ENCODE measurements at places on chromosomes 4 and X.

DNA sequence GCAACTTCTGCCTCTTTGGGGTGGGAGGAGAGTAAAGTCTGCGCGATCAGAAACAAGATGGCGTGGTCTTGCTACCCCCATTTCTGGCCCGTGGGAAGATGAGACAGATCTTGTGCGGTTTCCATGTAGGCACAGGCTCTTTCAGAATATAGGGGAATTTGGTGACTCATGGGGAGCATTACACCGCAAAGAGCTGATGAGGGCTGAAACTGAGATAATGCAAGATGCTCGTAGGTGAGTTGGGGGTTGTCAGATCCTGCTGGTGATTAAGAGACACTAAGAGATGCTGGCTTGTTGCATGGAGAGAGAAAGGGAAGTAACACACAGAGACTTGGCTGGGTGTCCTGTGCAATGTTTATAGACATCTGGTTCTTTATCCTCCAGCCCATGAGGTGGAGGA is 1.5 kb downstream of the EVC start:
- DNase-seq: no peak

DNA sequence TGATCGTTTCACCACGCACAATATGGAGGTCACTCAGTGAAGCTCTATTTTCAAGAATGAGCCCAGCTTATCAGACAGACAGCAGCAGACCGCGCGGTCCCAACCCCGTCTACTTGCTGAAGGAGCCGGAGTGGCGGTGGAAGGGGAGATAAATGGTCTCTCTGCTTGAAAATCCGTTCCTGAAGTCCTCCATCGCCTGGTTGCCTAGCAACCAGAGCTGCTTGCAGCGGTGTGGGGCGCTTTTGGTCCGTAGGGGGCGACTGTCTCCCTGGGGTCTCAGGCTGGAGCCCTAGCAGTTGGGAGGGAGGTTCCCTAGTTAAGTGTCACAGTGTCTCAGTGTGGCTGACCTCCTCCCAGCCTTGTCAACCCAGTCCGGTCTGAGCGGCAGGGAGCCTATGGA is 8.3 kb upstream of the DLG3 start:
- DNase-seq: no peak

DNA sequence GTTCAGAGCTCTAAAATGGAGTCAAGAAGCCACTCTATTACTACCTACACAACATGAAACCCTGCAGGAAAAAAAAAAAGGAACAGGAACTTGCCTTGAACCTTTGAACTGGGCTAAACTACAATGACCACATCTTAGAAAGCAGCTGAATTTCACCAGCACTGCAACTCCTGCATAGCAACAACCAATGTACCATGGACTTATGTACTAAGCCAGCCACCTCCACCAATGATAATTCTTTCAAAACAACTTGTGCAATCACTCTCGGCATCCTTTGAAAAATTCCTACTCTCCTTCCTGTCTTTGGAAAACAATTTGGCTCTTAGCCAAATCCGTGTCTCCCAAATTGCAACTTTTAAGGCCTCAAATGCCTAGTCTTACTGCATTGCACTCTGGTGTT is 26.8 kb upstream of the FMR1 start:
- no peak for DNase-seq

GRCh38 chrX:316351-317325 is 2.0 kb downstream of the GTPBP6 start:
- DNase-seq: no peak

DNA sequence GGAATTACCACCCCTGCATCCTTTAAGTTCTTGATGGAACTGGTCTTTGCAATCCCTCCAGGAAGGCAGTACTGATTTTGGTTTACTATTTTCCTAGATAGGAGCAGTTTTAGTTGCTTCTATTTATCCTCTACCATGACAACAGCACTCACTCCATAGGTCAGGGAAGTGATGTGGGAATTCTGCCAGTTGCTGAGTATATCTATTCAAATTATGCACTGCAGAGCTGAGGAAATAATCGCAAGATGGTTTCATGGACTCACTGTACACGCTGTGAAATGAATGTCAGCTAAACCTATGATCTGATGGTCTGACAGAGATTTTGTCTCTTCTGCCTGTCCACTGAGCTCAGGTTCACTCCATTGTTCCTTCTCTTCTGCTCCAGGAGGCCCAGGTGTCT is 135.8 kb downstream of the FAAH2 start:
- no peak for DNase-seq

- DNase-seq: no peak
These were observed 289.7 kb downstream of the DKK2 start for GRCh38 chr4:106746451-106746850.

DNA sequence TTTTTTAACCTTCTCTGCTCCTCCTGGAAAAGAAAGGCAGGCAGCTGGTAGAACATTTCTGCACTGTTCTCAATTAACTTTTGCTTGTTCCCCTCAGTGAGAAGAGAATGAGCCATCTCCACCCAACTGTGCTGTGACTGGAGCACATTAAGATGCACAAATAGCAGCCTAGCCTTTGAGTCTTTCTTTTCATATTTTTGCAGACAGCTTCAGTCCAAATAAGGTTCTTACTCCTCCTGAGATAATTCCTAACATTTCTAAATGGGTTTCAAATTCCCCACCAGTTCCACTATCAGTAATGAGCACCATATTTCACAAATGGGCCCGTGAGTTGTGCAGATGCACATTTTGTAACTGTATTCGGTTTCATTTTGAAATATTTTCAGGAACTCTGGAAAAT is 118.6 kb downstream of the SPCS3 start:
- no peak for DNase-seq

DNA sequence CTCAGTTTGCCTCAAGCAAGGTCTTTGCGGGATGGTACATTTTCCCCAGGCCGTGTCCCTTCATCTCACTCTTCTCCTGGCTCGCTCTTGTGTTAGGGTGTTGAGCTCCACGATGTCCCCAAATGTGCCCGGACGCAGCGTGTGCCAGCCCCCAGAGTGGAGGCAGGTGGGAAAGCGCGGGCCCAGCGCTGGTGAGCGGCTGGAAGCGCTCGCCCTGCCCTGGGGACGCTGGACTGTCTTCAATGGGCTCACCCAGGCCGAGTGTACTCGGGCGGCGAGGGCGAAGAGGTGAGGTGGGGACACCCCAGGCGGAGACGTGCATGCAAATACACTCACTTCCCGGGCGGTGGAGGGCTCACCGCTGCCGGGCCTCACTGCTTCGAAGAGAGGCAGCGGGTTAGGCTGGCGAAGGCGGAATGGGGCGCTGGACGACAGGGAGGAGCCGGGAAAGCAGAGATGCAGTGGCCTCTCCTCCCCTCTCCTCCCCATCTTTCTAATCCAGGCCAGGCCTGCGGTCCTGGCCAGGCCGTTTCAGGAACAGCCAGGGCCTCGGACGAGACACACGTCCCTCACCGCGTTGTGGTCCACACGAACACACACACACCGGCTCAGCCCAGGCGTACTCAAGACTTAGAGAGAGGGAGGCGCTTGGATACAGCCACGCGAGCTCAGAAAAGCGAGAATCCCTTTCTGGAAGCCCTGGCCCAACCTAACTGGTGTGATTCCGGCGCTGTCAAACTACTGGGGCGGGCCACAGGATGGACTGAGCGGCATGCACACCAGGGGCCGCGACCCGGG is 2.2 kb downstream of the NKX6-1 start:
- no peak for DNase-seq

- no peak for DNase-seq
These were observed 537.5 kb downstream of the SPRY1 start for GRCh38 chr4:123934096-123934495.

GRCh38 chr4:173367285-173367684 is 3.5 kb upstream of the SAP30 start:
- no peak for DNase-seq

GRCh38 chrX:42694260-42694815 is 83.6 kb downstream of the PPP1R2C start:
- no peak for DNase-seq

DNA sequence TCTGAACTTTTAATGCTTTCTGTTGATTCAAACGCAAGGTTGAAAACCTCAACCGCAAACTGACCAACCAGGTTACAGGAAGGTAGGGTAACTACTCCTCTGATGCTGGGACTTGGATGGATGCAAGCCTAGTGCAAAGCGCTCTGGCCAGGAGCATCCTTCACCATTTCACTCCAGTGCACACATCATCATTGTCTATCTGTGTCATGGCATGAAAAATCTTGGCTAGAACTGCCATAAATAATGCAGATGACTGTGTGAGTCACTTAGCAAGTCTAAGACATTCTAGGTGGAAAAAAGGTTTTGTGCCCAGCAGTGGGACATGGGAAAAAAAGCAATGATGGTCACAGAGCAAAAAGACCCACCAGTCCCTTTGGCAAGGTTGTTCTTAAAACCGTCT is 10.9 kb downstream of the ADGRA3 start:
- no peak for DNase-seq

DNA sequence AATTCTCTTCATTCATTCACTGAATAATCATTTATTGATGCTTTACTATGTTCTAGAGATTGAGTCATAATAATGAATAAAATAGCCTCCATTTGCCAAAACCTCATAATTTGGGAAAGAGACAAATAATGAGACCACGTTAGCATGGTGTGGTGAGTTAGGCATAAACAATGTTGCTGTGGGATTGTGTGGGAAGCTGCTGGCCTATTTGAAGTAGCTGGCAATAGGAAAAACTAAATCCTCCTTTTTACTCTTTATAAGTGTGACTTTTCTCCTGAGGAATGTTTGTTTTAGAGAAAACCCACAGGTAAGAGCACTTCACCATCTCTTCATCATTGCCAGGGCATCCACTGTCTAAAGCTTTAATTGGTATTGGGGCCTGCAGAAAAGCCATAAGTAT is 95.3 kb downstream of the AREG start:
- DNase-seq: no peak

- DNase-seq: no peak
These were observed 62.2 kb downstream of the NOCT start for GRCh38 chr4:139077567-139078355.

DNA sequence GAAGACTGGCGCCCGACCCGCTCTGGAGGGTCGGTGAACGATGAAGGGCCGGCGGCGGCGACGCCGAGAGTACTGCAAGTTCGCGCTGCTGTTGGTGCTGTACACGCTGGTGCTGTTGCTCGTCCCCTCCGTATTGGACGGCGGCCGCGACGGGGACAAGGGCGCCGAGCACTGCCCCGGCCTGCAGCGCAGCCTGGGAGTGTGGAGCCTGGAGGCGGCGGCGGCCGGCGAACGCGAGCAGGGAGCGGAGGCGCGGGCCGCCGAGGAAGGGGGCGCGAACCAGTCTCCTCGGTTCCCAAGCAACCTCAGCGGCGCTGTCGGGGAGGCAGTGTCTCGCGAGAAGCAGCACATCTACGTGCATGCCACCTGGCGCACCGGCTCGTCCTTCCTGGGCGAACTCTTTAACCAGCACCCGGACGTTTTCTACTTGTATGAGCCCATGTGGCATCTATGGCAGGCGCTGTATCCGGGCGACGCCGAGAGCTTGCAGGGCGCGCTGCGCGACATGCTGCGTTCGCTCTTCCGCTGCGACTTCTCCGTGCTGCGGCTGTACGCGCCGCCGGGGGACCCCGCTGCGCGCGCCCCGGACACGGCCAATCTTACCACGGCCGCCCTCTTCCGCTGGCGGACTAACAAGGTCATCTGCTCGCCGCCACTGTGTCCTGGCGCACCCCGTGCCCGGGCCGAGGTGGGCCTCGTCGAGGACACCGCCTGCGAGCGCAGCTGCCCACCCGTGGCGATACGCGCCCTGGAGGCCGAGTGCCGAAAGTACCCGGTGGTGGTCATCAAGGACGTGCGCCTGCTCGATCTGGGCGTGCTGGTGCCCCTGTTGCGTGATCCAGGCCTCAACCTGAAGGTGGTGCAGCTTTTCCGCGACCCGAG is 568 bp downstream of the CHST7 start:
- peak; percentile 56 for DNase-seq

- no peak for DNase-seq
These were observed 303.7 kb downstream of the ARHGAP24 start for GRCh38 chr4:85778632-85779131.

Data from 8988T (cell line).